ENCODE measurements at places on chromosomes 4 and X. TPM values are rescaled to one million over a fixed set of nuclear protein-coding genes. Genes with fewer than 3 reads are reported as not detected.
A peak's percentile ranks its signal among the peaks of the same experiment; 100 is the strongest.

- H3K4me3 ChIP-seq, result no peak overlapping the region
- H3K27ac ChIP-seq, result no peak overlapping the region
- H3K27me3 ChIP-seq, result no peaks in the 10 kb centered on the region
These were observed 265.7 kb downstream of the CAMK2D start for GRCh38 chr4:113495790-113496189.

GRCh38 chr4:56286763-56287162 is 100.5 kb downstream of the AASDH start:
- peaks cover 7% of the 10 kb centered on the region for H3K4me1 ChIP-seq
- no peaks in the 10 kb centered on the region for H3K36me3 ChIP-seq
- H3K27ac ChIP-seq, result no peak overlapping the region
- no peaks in the 10 kb centered on the region for H3K27me3 ChIP-seq
- DNase-seq, result no peak
- H3K4me3 ChIP-seq, result no peak overlapping the region

GRCh38 chr4:110020646-110021443 is 108.2 kb downstream of the EGF start:
- no peaks in the 10 kb centered on the region for H3K4me1 ChIP-seq
- no peak overlapping the region for H3K27ac ChIP-seq
- H3K36me3 ChIP-seq, result no peaks in the 10 kb centered on the region
- no peak overlapping the region for H3K4me3 ChIP-seq

DNA sequence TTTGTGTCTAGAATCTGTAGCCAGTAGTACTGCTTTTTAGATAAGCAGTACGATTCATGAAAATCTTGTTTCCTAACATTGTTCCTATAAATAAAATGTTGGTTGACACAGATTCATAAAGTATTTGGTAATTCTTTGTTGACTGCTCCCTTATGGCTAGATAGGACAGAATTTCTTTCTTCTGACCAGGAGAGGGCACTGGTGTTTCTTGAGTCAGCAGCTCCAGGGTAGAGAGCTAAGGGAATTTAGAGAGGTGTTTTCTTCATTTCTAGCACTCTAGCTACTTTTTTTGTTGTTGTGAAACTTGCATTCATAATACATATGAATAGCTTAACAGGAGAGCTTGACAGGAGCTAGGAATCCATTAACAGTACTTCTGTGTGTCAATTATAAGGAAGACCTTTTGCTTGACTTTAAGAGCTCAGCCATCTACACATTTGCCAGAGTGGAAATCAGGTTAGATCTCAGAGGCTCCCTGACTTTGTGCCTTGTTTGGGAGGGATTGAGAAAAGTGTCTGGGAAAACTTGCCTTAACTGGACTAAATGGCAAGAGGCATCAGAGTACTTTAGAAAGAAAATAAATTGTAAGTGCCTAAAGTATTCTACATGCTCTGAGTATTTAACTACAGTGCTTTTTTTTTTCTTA is 756.1 kb downstream of the SH3BGRL start:
- peak; percentile 34 for DNase-seq
- no peak overlapping the region for H3K27ac ChIP-seq
- no peak overlapping the region for H3K4me3 ChIP-seq
- no peaks in the 10 kb centered on the region for H3K36me3 ChIP-seq

GRCh38 chrX:37759878-37760418 is 19.9 kb upstream of the CYBB start:
- H3K27ac ChIP-seq, result no peak overlapping the region
- peaks cover 11% of the 10 kb centered on the region for H3K4me1 ChIP-seq
- H3K27me3 ChIP-seq, result no peaks in the 10 kb centered on the region
- H3K4me3 ChIP-seq, result no peak overlapping the region

DNA sequence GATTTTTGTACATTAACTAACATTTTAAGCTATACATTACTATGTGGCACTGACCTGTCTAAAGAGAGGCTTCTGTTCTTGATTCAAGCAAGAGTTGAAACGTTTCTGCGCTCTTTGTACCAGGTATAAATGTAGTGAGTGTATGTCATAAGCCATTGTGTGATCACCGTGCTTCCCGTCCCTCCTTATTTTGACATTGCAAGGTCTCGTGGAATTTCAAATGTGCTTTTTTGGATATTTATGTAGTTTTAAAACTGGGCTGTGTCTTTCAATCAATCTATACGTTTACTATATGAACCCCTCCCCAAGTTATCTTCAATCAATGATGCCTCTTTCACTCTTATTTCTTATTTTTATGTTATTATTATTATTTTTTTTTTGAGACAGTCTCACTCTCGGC is at the start of gene KLHL15:
TSS of gene KLHL15 (minus strand) at position 101 of the 400 bp plus-strand sequence. CDS start 20,493 bp downstream, outside the sequence.
- H3K4me3 ChIP-seq, result peak within 1 kb of the TSS; percentile 70
- H3K36me3 ChIP-seq, result no peaks in the 10 kb centered on the region
- no peak for DNase-seq
- H3K4me1 ChIP-seq, result peaks cover 5% of the 10 kb centered on the region

DNA sequence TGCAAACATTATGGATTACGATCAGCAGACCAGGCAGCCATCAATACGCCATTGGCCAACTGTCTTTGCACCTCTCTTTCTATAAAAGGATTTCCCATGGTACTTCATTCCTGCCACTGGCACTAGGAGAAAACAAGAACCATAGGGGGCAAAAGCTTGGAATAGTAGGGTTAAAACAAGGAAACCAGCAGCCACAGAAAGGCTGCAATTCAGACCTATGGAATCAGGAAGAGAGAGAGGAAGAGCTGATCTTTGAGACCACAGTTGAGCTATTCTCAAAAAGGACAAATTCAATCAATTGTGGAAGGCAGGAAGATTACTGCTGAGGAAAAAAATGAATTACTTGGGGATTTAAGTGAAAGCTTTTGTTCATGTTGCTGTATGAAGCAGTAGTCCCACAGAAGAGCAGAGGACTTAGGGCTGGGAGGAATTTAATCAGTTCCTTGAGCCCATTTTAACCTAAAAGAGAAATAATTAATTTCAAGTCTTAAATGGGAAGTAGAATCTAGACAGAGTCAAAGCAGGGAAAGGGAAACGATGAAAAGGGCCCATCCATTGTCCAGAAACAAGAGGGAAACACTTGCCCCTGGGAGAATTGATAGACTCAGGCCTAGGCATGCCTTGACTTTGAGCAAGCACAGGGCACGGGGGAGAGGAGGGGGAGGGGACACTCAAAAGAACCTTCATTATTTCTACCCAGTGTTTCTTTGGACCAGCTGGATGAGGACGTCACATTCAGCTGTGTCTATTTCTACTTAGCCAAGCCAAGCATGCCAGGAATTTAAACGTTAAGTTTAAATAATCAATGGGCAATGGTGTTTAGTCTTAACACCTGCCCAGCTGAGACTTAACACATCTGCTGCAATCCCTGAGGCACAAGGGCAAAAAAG is 50.7 kb downstream of the SCD5 start:
- no peak for DNase-seq
- H3K4me3 ChIP-seq, result no peak overlapping the region
- H3K27ac ChIP-seq, result no peak overlapping the region
- H3K27me3 ChIP-seq, result no peaks in the 10 kb centered on the region
- no peaks in the 10 kb centered on the region for H3K4me1 ChIP-seq

DNA sequence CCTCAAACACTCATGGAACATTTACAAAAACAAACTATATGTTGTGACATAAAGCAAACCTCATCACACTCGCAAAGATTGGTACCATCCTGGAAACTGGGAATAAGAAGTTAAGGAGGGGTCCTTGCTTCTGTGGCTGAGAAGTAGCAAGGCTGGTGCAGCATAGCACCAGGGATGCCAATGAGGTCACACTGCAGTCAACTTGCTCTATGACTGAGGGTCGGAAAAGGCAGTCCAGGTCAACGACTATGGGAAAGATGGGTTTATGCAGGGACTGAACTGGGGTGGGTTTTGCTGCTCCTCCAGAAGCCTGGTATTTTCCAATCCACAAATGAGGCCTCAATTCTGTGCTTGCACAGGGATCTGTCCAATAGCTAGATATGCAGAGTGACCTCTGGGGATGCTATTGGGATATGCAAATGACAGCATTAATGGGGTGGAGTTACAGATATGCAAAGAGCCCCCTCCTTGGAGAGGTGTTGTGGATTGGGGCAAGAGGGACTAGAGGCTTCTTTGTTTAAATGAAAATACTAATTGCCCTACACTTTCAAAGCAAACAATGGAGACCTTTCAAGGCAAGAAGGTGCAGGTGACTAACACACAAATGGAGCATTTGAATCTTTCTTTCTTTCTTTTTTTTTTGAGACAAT is 7.2 kb upstream of the IL13RA1 start:
- H3K27me3 ChIP-seq, result no peaks in the 10 kb centered on the region
- H3K27ac ChIP-seq, result no peak overlapping the region
- H3K4me3 ChIP-seq, result no peak overlapping the region
- no peaks in the 10 kb centered on the region for H3K4me1 ChIP-seq
- no peaks in the 10 kb centered on the region for H3K36me3 ChIP-seq
- DNase-seq, result no peak

- H3K4me3 ChIP-seq, result no peak overlapping the region
- no peaks in the 10 kb centered on the region for H3K36me3 ChIP-seq
- H3K27me3 ChIP-seq, result no peaks in the 10 kb centered on the region
- H3K4me1 ChIP-seq, result no peaks in the 10 kb centered on the region
These were observed 39.9 kb downstream of the RAB40AL start for GRCh38 chrX:102976793-102977495.

DNA sequence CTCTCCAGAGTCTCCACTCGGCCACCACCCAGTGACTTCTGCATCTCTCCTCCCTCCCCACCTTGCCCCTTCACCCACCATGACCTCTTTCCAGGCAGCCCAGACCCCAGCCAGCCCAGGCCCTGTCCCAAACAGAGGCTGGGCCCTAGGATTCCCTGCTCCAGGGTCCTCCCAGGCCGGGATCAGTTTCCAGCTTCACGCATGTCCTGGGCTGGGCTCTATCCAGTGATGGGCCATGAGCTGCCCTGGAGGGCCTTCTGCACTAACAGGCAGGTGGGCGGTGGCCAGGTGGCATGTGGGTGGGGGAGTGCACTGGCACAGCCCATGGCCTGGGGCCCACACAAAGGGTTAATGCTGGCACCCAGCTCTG is 20.4 kb upstream of the ADD1 start:
- no peaks in the 10 kb centered on the region for H3K27me3 ChIP-seq
- peaks cover 69% of the 10 kb centered on the region for H3K36me3 ChIP-seq
- H3K4me3 ChIP-seq, result no peak overlapping the region
- H3K4me1 ChIP-seq, result peaks cover 32% of the 10 kb centered on the region
- no peak overlapping the region for H3K27ac ChIP-seq

- H3K4me3 ChIP-seq, result no peak overlapping the region
- no peaks in the 10 kb centered on the region for H3K36me3 ChIP-seq
- no peak overlapping the region for H3K27ac ChIP-seq
- no peaks in the 10 kb centered on the region for H3K27me3 ChIP-seq
- peaks cover 4% of the 10 kb centered on the region for H3K4me1 ChIP-seq
These were observed 61.0 kb downstream of the ANXA3 start for GRCh38 chr4:78612398-78613178.

DNA sequence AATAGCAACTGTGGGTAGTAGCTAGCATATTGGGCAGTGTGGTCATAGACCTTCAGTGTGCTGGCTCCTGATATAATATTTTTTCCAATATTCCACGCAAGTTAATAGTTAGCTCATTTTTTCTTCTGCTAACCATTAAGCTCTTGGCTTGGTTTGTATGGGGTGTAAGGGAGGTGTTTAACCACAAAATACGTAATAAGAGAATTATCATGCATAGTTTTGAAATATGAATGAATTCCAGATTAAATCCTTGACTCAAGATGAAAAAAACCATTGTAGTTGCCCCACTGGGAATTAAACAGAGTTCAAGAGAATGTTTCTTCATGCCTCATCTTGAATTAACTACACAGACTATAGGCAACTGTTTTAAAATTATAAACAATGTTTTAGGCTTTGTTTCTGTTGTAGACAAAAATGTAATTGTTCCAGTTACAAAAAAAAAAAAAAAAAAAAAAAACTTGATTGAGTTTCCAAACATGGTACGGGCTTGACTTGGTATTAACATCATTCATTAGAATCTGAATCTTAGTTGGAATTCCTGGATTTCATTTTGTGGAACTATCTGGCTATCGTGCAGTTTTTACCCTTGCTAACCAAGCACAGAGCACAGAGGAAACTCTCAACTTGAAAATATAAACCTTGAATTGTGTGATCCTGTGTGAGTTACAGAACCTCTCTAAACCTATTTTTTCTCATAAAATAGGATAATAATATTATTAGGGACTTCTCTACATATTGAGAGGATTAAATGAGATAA is 28.4 kb downstream of the CXCL1 start:
- no peak overlapping the region for H3K4me3 ChIP-seq
- no peak overlapping the region for H3K27ac ChIP-seq
- DNase-seq, result no peak
- H3K4me1 ChIP-seq, result no peaks in the 10 kb centered on the region

DNA sequence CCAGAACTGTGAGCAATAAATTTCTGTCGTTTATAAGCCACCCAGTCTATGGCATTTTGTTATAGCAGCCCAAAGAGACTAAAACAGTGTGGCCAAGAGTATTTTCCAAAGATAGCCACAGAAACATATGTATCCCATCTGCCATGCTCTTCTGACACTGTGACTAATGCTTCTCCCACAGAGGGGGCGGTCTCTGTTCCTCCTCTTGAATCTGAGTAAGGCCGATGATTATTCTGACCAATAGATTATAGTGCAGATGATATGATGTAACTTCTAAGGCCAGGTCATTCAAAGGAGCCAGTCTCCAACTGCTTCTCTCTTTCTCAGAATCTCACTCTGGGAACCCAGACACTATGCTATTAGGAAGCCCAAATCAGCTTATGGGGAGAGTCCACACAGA is 570.7 kb downstream of the BCOR start:
- no peaks in the 10 kb centered on the region for H3K27me3 ChIP-seq
- no peaks in the 10 kb centered on the region for H3K36me3 ChIP-seq
- no peak overlapping the region for H3K27ac ChIP-seq
- no peak for DNase-seq
- no peaks in the 10 kb centered on the region for H3K4me1 ChIP-seq
- H3K4me3 ChIP-seq, result no peak overlapping the region

DNA sequence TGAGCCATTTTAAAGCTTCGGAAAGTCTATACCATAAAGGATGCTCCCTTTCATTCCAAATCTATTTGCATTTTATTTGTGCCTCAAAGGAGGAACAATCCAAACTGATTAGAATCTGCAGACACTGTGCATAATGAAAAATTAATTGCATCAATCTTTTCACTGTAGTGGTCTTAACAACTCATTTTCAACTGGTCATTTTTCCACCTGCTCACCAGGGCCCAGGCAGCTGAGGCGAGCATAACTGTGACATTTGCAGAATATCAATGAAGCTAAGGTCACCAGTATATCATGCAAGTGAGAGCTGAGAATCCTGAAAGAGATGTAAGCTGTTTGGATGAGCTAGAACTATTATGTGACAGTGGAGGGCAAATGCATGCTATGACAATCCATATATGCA is 387.3 kb upstream of the TECRL start:
- DNase-seq, result no peak
- H3K27me3 ChIP-seq, result no peaks in the 10 kb centered on the region
- H3K27ac ChIP-seq, result no peak overlapping the region
- H3K4me3 ChIP-seq, result no peak overlapping the region
- no peaks in the 10 kb centered on the region for H3K36me3 ChIP-seq

Gene RNF128
- total RNA-seq, result not detected

Gene LDB2
- total RNA-seq, result not detected

Gene SMR3B
- total RNA-seq, result not detected

Gene KIAA1210
- not detected for total RNA-seq

Gene TKTL1
- 2.3 TPM for total RNA-seq

Gene GATA1
- not detected for total RNA-seq

Gene COL4A5
- total RNA-seq, result not detected
